Daoy (cell line): ENCODE measurements at places on chromosomes 12 and 14. TPM values are rescaled to one million over a fixed set of nuclear protein-coding genes. Genes with fewer than 3 reads are reported as not detected.

- no peak for DNase-seq
Observed at GRCh38 chr14:101090976-101091375, 187.5 kb upstream of the RTL1 start.

DNA sequence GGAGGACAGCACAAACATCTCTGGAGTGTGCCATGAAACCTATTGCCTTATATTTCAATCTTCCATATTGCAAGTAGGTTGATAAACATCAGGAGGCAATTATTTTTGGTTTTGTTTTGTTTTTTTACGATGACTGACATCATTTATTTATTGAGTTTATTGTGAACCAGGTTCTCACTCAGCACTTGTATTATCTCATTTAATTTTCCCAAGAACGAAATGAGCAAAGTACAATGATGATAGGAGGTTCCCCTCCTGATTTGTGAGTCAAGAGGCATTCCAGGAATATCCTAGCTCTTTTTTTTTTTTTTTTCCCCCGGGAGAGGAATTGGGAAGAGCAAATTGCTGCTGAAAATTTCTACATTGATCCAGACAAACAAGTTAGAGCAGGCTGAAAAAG is 4.7 kb downstream of the SOCS2 start:
- DNase-seq, result no peak

- no peak for DNase-seq
Observed at GRCh38 chr14:53692885-53693284, 263.7 kb downstream of the BMP4 start.

DNA sequence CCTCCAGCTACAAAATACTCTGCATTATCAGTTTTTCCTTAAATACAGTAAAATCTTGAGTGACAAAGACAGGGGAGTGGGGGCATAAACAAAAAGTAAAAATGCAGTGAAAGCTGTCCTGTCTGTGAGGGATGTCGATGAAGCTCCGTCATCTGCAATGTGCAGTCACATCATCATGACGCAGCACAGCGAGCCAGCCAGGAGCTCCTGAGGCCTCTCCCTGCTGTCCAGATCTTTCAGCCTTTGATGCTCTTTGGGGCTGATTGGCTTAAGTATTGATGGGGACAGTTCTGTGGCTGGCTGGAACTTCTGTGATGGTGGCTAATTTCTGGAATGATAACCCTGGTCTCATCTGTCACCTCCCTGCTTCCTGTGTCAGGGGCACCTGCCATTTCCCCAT is 54.6 kb upstream of the TRAF3 start:
- no peak for DNase-seq

DNA sequence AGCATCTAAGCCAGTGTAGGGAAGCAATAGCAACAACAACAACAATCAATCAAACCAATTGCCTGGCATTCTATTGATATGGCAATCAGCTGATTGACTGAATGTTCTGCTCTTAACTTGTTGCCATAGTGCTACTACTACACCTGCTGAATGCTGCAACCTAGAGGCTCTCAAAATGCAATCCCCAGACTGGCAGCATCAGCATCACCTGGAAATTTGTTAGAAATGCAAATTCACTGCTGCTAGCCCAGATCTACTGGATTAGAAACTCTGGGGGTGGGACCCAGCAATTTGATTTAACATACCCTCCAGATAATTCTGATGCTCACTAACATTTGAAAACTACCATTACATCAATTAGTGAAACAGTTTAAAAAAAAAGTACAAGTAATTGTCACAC is 363.6 kb downstream of the SNAPC1 start:
- no peak for DNase-seq

- no peak for DNase-seq
Observed at GRCh38 chr14:104030958-104031357, 54.5 kb upstream of the ASPG start.

DNA sequence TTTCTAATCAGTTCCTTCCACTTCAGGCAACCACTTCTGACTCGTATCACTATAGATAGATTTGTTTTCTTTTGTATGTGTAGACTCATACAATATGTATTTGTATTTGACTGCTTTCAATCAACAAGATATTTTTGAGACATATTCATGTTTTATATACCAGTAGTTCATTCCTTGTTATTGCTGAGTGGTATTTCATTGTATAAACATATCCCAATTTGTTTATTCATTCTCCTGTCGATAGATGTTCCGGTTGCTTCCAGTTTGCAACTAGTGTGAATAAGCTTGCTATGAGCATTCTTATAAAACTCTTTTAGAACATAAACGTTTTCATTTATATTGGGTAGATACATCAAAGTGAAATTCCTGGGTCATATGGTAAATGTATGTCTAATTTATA is 119.2 kb downstream of the FIGNL2 start:
- DNase-seq, result no peak

- no peak for DNase-seq
Observed at GRCh38 chr14:75434890-75435248, 7.0 kb downstream of the JDP2 start.

DNA sequence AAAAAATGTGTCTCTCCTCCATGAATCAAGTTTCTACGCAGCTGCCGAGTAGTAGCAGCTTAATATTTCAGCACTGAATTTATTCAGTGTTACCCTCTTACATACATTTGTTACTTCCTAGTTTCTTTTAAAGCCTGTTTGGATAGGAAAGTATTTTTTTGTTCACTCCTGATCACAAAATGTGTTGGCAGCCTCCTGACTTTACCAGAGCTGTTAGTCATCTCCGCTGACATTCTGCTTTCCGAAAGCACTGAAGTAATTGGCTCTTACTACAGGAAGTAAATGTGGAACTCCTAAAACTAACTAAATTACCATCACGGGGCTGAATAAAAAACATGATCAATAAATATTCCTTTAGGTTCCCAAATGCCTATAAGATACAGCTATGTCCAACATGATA is 225.5 kb downstream of the EPS8 start:
- peak; percentile 50 for DNase-seq

DNA sequence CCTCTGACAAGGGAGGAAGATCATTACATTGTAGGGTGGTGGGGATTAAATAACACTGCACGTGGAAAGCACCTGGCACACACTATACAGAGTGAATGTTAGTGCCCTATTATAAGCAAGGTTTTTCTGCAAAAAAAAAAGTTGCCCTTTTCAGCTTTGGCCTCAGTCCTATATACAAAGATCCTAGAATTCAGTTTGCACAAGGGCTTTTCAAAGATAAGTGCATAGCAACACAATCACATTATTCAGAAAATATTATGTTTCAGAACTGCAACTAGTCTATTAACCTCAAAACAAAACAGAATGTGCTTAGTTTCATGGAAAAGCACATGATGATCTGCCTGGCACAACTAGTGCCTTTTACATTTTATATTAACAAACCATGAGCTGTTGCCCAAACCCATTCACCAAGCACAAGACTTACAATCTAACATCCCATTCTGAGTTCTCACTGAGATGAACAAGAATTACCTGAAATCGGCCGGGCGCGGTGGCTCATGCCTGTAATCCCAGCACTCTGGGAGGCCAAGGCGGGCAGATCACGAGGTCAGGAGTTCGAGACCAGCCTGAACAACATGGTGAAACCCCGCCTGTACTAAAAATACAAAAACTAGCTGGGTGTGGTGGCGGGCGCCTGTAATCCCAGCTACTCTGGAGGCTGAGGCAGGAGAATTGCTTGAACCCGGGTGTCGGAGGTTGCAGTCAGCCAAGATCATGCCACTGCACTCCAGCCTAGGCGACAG is 1.8 kb downstream of the TM7SF3 start:
- no peak for DNase-seq

- DNase-seq, result no peak
Observed at GRCh38 chr14:88196116-88196890, 126.8 kb downstream of the KCNK10 start.

DNA sequence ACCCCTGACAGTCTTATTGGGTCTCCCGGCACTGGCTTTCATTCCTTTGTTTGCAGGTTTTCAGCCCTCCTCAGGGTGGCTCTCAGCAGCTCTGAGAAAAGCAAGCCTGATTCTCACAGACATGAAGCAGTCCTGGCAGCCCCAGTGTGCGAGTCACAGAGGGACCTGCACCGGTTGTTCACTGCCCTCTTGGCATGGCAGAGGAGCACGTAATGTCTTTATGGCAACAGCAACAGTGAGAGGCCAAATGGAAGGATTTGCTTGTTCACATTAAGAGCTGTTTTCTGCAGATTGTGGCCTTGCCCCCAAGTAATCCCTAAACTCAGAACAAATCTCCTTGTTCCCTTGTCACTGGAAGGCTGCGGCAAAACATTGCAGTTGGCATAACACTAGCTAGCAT is 3.4 kb downstream of the KCNA5 start:
- DNase-seq, result no peak

GRCh38 chr12:117362391-117362790 is 965 bp upstream of the NOS1 start:
- DNase-seq, result no peak

- no peak for DNase-seq
Observed at GRCh38 chr14:47422191-47422590, 253.2 kb downstream of the MDGA2 start.

Gene P3H3
- 24.1 and 24.8 TPM in 2 replicates for total RNA-seq

Gene IGFBP6
- total RNA-seq, result 53.5 and 68.5 TPM in 2 replicates

Gene CCDC177
- total RNA-seq, result not detected in 2 replicates

Gene LTA4H
- total RNA-seq, result 73.2 and 73.3 TPM in 2 replicates

Gene CLEC2A
- total RNA-seq, result not detected in 2 replicates

Gene ITGB7
- total RNA-seq, result 0.03 and 0.34 TPM in 2 replicates

Gene RBP5
- 0.46 TPM in 1 of 2 replicates, not detected in the other for total RNA-seq

Gene DAO
- not detected in 2 replicates for total RNA-seq

Gene RASAL1
- total RNA-seq, result 0.06 TPM in 1 of 2 replicates, not detected in the other

Gene OR6C76
- not detected in 2 replicates for total RNA-seq

Gene RFLNA
- total RNA-seq, result 63.9 and 65.9 TPM in 2 replicates

Gene EFCAB11
- total RNA-seq, result 22.5 and 36.9 TPM in 2 replicates
